Stimulated activated CD8-positive, alpha-beta memory T cell treated with anti-CD3 and anti-CD28 coated beads, Interleukin-4, amount 100 ng/mL, for 1 hour (primary cell): ENCODE measurements at places on chromosomes 4 and X.

DNA sequence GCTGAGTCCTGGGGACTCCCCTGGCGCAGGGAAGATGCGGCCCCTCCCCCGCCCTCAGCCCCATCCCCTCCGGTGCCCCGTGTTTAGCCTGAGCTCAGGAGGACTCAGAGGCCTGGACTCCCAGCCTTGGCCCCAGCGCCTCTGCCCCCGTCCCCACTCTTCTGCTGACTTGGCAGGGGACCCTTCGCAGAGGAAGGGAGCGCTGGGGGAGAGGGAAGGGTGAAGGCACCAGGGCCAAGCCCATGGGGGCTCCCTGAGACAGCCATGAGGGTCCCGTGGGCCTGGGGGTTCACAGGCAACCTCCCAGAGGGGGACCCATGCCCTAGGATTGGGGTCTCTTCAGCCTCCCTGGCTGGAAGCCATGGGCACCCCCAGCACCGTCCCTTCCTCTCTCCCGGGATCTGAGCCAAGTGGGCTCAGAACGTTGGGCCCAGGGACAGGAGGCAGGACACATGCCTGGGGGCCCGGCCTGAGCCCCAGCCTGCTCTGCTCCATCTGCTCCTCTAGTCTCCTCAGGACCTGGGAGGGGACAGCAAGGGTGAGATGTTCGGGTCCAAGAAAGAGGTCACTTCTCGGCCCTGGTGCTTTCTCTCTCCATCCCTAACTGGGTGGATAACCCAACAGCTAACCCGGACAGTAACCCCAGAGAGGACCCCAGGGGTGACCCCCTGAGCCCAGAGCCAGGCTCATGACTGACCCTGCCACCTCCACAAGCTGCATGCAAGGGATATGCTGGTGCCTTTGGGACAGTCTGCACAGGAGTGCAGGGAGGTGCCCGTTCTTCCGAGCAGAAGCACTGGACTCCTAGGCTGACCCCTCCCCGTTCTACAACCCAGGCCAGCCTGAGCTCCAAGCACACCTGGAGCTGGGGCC, 1.5 kb upstream of the CPLX1 start:
- DNase-seq: no peak

GRCh38 chrX:103158317-103158621, 56.6 kb upstream of the BEX4 start:
- DNase-seq: no peak

GRCh38 chrX:9443327-9443726, 21.5 kb upstream of the TBL1X start:
- no peak for DNase-seq

- no peak for DNase-seq
These were observed 578 bp upstream of the DKK2 start for GRCh38 chr4:107036584-107037198.

GRCh38 chr4:47074816-47075215, 43.4 kb downstream of the GABRB1 start:
- DNase-seq: no peak

- no peak for DNase-seq
These were observed 1.2 kb upstream of the TMEM144 start for GRCh38 chr4:158208963-158209640.

GRCh38 chrX:150575419-150575814, 7.0 kb downstream of the MTM1 start:
- DNase-seq: peak; percentile 16

- no peak for DNase-seq
These were observed 39.3 kb downstream of the GATB start for GRCh38 chr4:151721466-151721865.

GRCh38 chrX:110671068-110671803, 124.4 kb downstream of the CHRDL1 start:
- no peak for DNase-seq

DNA sequence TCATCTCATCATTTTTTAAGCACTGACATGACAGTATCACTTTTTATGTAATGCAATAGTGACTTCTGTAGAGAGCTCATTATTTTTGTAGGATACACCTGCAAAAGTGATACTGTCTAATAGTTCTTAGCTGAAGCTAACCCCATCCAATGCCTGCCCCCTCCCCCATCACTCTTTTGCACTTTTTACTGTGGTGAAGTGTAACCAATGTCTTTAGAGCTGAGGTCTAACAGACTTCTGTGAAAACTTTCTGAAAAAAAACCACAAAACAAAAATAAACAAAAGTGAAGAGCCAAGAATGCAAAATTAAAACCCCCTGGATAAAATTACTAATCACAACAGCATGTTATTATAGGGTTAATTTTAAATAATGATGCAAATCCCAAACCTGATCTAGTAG, 301.1 kb downstream of the ANK2 start:
- DNase-seq: no peak

DNA sequence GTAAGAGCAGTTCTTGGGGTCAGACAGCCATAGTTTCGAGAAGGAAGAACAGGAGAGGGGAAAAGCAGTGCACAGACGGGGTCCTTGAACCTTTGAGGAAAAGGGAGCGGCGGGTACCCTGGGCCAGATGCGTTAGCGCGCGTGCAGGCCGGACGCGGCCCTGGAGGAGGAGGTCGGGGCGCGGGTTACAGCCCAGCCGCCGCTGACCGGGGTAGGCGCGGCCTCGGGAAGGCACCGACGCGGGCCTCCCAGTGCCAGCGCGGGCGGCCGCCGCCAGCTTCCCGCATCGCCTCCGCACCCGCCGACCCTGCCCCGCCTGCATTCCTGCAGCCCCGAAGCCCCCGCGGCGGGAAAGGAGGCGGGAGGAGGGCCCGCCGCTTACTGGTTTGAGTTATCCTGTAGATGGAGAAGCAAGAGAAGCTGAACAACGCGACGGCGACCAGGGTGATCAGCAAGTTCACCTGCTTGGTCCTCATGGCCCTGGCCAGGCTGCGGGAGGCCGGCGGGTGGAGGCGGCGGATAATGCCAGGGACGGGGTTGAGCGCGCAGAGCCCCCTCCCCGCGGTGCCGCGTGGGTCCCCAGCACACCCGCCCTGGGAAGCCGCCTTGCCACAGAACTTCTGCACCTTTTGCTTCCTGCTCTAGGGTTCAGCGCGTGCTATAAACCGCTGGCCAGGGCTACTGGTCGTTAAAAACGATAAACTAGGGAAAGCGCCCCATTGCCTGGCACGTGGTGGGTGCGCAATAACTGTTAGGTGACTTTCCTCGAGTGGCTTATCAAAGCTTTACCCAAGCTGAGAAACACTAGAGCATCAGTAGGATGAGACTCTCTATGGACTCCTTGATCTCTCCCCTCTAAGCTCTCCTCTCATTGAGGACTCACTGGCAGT, at the start of gene MGAT4D:
Gene MGAT4D, minus strand, starts transcription at position 547 of the 890 bp plus-strand sequence. Its CDS starts 71 bp downstream, at position 476.
- DNase-seq: no peak

GRCh38 chr4:76377911-76378310, 43.0 kb downstream of the CCDC158 start:
- DNase-seq: no peak

DNA sequence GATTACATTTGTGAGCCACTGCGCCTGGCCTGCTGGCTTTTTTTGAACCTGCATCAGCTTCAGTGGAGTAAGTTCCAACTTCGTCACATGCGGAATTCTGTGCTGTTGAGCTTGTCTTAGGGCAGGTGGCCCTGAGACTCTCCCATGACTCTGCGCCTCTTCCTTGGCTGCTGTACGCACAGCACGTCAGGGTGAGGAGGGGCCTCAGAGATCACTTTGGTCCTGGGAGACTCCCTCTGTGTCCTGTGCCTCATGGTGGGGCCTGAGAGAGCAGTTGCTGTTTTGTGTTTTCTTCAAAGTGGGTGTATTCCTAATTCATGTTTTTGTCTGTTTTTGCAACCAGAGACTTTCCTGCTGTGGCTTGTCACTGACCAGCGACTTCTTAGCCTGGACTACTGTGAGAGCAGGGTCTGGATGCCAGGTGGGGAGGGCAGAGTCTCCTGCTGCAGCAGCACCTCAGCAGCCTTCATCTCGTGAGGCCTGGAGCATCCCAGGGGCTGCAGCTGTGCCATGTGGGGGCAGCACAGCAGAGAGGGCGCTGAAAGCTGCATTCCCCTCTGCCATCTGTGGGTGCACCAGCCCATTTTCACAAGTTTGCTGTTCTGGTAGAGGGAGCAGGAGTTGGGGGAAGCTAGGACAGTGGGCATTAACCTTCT, 107.8 kb downstream of the TNIP2 start:
- DNase-seq: no peak

DNA sequence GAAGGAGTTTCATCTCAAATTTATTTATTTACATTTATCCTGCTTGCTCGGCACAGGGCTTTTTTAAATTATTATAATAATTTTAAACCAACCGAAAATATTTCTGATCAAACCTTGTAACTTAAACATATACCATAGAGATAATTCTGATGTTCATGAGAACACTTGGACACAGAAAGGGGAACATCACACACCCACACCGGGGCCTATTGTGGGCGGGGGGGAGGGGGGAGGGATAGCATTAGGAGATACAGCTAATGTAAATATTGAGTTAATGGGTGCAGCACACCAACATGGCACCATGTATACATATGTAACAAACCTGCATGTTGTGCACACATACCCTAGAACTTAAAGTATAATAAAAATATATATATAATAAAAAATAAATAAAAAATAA, 2.9 kb downstream of the ANXA5 start:
- no peak for DNase-seq

- no peak for DNase-seq
These were observed 7.0 kb upstream of the GATA1 start for GRCh38 chrX:48779399-48779798.

- no peak for DNase-seq
These were observed 15.4 kb upstream of the FAM9C start for GRCh38 chrX:13059637-13060499.

DNA sequence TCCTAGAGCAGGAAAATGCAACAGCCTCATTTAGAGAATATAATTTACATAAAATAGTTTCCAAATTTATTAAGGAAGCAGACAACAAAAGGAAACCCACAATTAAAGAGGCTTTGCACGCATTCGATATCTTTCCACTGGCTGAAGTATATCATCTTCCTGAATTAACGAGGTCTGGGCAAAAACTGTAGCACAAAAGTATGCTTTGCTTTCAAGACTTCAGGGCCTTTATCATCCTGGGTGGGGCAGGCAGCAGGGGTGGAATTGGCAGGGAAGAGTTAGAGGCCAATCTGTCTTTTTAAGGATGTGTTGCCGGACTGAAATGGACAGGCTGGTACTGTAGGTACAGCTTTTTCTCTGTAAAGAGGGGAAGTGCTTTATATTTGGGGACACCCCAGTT, 17.0 kb upstream of the STX18 start:
- no peak for DNase-seq

- no peak for DNase-seq
These were observed 146.1 kb downstream of the COL25A1 start for GRCh38 chr4:109156356-109156755.

GRCh38 chr4:3855646-3856045, 89.5 kb downstream of the ADRA2C start:
- DNase-seq: no peak

DNA sequence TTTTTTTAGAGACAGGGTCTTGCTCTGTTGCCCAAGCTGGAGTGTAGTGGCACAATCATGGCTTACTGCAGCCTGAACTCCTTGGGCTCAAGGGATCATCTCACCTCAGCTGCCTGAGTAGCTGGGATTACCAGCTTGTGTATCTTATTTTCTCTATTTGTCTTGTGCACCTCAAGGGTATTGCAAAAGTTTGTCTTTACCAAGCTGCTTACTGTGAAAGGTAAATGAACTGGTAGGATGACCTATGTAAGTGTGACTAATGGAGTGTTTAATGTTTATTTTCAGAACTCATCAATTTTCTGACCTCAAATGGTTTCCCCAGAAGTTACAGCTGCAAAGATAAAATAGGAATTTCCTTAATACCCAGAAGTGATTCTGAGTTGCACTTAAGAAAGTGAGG, 5.3 kb upstream of the FGA start:
- no peak for DNase-seq

DNA sequence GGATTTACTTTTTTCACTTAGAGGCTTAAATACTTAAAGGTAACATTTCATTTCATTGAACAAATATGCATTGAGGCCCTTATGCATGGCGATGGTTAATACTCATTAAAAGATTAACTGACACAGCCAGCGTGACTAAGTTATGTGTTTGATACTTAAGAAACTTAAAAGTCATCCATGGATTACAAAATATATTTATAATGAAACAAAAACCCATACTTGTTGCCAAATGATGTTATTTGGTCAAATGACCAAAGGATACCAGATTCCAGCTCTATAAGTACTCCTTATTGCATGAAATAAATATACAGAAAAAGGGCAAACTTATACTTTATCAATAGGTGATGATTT, 26.7 kb downstream of the ZNF330 start:
- DNase-seq: no peak

DNA sequence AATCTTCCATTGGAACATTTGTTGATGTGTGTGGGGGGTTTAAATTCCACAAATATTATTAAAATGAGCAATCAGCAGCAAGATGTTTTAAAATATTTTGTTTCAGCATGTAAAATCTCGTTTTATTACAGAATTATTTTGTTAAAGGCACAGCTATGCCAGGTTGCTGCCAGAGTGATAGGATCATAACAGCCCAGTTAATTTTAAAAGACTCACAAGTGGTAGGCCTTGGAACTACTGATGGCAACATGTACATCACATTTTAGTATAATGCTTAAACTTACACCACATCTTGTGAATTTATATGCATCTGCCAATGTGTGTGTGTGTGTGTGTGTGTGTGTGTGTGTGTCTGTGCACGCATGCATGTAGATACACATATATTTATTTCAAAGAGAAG, 97.8 kb upstream of the SPRY1 start:
- DNase-seq: no peak

DNA sequence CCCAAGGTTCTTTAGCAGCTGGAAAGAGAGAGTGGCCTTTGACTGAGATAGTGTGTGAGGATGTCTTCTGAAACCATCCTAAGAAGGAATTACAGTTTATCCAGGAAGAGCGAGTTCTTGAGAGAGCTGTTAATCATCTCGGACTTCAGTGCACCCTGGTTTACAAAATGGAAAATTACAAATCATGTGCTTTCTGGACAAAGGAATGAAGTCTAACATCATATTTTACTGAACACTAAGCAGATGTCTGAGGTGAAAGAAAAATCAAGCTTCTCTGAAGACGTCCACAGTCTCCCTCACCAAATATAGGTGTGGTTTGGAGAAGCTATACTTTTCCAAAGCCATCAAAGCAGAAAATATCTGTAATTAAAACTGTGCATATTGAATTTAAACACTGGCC, 30.8 kb upstream of the CYP2U1 start:
- no peak for DNase-seq

DNA sequence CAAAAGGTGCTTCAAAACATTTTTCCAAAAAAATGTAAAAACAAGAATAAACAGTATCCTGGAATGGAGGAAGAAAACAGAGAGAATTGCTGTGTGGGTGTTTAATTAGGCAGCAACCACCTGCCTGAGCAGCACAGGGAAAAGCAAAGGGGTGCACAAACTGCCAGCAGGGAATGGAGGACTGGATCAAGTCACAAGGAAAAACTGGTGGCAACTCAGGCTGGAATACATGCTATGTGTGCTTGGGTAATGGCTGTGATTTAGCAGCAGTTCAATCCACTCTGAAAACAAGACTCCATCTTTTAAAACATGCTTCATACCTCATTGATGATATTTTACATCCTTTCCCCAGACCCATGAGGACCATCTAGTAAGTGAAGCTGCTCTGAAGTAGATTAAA, 179.5 kb downstream of the HS6ST2 start:
- no peak for DNase-seq

GRCh38 chrX:129577473-129577872, 37.4 kb downstream of the OCRL start:
- DNase-seq: no peak
